ENCODE measurements at places on chromosomes 3 and 15.

- no peak for DNase-seq
Observed at GRCh38 chr15:85709250-85709649, 85.5 kb downstream of the KLHL25 start.

DNA sequence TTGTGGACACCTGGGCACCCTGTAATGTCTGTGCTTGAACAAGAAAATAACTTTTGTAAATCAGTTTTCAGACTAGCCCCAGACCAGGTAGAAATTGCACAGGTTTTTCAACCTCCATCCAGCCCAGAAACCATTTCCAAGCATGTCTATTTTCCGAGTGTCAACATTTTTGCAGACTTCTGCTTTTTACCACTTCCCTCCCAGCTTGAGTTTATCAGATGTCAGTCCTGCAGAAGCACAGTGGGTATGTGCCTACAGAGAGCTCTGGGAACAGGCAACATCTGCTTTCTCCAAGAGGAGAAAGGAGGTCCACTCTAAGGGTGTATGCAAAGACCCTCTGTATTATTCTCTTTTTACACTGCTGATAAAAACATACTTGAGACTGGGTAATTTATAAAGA lies 83.9 kb downstream of the LRRK1 start:
- DNase-seq: no peak

GRCh38 chr3:138862531-138862923 lies 27.8 kb upstream of the PIK3CB start:
- no peak for DNase-seq

DNA sequence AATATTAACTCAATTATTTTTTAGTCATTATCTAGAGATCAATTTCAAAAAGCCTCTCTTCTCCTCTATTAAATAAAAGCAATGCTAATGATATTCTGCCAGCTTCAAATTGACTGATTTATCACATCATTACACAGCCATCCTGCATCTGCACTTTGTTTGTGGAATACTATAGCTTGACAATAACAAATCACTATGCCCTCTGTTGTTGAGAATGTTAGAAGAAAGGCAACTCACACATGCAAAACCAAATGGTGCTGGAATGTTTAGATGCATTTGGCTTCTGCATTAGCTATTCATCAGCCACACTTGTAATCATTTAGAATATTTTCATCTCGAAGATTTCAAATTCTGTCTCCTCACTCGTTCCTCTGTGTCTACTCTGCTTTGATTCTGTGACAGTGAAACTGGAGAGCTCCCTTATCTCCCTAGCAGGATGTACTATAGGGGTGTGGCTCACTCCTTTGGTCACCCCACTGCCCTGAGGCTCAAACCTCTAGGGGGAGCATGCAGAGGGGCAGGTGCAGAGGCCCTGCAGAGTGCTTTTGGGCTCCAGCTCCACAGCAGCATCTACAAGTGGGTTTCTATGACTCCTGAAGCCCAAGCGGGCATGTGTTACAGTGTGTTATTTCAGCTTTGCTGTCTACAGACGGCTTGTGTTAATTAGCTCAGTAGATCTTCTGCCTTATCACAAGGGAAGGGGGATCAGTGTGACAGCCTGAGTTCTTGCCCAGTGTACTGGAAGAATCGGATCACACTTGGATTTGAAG lies 454.1 kb upstream of the BCHE start:
- no peak for DNase-seq

DNA sequence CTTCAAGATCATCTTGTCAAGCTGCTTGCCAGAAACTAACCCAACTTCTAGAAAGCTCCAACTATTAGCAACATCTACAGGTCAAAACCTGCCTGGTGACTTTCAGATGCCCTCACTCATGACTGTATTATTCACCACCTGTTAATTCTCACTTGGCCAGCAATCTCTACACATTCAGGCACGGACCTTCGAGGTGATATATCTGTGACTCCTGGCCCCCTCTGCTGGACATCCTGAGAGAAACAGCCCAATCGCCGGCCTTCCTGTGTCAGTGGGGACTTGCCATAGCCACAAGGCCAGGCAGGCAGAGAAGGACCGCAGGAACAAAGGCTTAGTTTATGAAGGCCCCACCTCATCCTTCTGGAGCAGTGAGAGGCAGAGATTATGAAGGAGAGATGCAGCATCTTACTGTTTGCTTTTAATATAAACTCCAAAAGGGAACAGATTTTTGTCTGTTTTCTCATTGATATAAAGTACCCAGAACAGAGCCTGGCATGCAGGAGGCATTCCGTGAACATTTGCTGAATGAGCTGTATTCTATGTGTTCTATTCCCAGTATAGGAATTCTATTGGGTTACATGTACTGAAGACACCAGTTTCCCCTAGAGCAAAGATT lies 24.4 kb upstream of the OCA2 start:
- peak; percentile 57 for DNase-seq

GRCh38 chr15:58078591-58078990 lies 13.1 kb upstream of the ALDH1A2 start:
- no peak for DNase-seq

GRCh38 chr3:31997500-31997899 lies 15.9 kb downstream of the ZNF860 start:
- no peak for DNase-seq

- DNase-seq: no peak
Observed at GRCh38 chr3:32147933-32148332, 41.5 kb downstream of the GPD1L start.

- DNase-seq: no peak
Observed at GRCh38 chr3:133910422-133910821, 14.7 kb upstream of the RAB6B start.

- no peak for DNase-seq
Observed at GRCh38 chr3:195160908-195161434, 110.0 kb downstream of the XXYLT1 start.

DNA sequence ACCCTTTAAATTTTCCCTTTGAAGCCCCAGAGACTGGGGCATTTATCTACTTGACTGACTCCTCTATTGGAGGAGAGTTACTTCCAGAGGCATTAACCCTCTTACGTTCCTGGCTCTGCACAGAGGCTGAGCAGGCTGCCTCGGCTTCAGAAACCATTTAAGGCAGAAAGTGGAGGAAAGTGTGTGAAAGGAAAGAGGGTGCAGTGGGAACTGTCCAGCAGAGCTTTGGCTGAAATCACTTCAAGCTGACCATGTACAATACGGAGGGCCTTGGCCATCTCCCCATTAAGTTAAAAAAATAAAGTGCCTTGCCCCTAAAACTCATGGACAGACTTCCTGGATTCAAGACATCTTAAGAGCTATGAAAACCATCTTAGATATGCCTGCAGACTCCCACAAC lies 238.7 kb downstream of the SV2B start:
- no peak for DNase-seq

DNA sequence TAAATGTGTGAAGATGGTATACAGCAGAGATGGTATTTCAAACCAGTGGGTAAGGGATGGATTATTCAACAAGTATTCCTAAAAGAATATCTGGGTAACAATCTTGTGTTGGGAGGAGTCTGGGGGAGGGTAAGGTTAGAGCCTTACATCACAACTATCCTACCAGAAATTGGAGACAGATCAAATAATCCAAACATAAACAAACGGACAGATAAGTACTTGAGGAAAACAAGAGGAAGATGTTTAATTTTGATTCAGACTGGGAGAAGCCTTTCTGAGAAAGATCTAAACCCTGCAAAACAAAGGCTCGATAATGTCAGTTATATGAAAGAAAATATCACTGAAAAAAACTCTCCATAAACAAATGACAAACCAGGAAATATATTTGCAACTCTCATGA lies 77.9 kb downstream of the SLC9A9 start:
- no peak for DNase-seq

DNA sequence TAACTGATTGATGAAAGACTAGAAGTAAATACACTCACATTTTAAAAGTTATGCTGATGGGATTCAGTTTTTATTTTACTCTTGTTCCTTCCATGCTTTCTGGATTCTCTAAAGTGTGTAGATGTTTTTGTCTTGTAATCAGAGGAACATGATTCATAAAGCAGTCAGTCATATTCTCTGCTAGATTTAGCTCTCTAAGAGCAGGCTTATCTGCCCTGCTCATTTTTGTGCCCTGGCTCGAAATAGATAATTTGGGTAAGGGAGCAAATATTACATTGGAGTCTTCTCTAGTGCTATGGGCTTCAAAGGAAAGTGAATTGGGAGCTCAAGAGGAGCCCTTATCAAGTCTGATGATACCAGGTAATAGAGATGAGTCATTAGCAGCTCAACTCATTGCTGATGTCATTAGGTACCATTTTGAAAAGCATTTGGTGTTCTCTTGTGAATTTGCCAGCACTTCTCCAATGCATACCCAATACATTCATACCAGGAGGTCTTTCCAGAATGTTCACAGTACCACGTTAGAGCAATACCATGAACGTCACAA lies 27.7 kb downstream of the SACM1L start:
- no peak for DNase-seq

DNA sequence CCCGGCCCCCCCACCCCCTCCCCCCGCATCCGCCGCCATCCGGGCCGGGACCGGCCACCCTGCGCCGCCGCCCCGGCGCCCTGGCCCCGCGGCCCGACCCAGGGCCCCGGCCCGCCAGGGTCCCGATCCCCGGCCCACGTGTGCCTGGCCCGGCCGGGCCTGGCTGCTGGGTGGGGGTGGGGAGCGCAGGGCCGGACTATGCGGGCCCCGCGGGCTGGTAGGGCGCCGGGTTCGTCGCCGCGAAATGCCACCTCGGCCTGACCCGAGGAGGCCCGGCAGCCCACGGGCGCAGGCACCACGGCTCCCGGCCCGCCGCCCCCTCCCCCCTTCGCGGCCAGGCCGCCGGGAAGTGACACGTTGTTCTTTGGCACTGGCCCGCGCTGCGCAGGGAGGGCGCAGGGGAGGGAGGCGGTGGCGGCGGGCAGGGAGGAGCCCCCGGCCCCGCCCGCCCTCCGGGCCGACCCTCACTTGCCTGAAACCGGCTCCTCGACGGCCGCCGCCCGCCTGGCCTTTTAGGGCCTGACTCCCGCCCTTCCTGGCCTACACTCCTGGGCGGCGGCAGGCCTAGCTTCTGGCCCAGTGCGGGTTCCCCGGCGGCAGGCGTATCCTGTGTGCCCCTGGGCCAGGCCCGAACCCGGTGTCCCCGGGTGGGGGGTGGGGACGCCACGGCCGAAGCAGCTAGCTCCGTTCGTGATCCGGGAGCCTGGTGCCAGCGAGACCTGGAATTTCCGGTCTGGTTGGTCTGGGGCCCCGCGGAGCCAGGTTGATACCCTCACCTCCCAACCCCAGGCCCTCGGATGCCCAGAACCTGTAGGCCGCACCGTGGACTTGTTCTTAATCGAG lies 515 bp downstream of the EIF4G1 start:
- DNase-seq: peak; percentile 50

DNA sequence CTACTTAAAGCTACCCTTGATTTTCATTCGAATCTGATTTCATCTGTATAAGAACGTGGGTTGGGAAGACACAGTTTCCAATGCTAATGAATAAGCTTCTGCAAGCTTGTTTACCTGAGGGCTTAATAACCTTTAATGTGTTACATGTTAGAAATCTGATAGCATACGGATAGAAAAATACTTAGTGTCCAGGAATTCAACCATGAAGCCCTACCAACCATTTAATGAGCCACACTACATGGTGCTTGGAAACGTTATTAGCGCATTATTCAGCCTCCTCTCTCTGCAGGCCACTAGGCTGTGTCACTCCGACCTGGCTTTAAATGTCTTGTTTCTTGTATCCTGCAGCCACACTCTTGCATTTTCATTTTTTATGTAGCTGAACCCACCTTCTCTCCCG lies 1.6 kb downstream of the FAM81A start:
- DNase-seq: no peak

Measured in activated naive CD8-positive, alpha-beta T cell treated with anti-CD3 and anti-CD28 coated beads, Interleukin-2, amount 50 U/mL, for 24 hours (primary cell).